Kidney tubule cell (primary cell): ENCODE measurements at places on chromosomes 2 and 18.

GRCh38 chr2:72793798-72794440, 31.9 kb downstream of the EXOC6B start:
- peak; percentile 36 for DNase-seq

DNA sequence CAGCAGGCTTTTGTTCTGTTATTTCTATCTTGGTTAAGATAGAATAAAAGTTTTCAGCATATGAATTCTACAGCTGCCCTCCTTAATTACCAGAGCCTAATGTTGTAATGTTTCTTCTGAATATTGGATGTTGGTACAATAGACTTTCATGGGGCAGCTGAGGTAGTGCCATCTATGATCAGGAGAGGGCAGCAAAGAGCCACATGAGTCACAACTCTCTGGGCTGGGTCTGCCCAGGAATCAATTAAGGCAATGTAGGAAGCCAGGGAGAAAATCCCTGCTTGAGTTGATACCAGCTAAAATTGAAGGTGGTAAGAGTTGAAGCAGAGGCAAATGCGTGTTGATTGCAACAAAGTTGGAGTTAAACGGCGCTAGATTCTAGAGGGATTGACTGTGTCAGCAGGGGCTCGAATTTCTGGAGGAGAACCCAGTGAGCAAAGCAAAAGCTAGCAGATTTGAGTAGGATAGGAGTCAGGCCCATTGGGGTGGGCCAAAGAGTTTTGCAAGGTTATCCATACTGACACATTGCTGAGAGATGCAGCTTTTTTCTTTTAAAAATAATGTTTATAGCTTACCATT, 10.6 kb upstream of the MC5R start:
- DNase-seq = peak; percentile 75

GRCh38 chr2:152370783-152371182, 35.8 kb downstream of the FMNL2 start:
- no peak for DNase-seq

DNA sequence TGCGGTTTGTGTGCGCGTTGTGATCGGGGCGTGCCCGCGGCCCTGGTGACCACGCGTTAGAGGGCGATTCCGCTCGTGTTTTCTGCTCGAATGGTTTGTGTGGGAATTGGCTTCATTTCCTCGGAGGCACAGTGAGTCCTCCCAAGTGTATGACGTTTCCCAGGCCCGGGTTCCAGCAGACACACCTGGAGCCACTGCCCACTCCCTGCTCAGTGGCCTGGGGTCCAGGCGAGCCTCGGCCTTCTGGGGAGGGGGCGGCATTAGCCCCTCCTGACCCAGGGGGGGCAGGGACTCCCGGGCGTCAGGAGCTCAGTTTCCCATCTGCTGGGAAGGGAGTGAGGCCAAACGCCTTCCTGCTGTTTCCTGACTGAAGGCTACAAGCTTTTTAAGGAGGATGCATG, 92.1 kb downstream of the NFATC1 start:
- DNase-seq = no peak

DNA sequence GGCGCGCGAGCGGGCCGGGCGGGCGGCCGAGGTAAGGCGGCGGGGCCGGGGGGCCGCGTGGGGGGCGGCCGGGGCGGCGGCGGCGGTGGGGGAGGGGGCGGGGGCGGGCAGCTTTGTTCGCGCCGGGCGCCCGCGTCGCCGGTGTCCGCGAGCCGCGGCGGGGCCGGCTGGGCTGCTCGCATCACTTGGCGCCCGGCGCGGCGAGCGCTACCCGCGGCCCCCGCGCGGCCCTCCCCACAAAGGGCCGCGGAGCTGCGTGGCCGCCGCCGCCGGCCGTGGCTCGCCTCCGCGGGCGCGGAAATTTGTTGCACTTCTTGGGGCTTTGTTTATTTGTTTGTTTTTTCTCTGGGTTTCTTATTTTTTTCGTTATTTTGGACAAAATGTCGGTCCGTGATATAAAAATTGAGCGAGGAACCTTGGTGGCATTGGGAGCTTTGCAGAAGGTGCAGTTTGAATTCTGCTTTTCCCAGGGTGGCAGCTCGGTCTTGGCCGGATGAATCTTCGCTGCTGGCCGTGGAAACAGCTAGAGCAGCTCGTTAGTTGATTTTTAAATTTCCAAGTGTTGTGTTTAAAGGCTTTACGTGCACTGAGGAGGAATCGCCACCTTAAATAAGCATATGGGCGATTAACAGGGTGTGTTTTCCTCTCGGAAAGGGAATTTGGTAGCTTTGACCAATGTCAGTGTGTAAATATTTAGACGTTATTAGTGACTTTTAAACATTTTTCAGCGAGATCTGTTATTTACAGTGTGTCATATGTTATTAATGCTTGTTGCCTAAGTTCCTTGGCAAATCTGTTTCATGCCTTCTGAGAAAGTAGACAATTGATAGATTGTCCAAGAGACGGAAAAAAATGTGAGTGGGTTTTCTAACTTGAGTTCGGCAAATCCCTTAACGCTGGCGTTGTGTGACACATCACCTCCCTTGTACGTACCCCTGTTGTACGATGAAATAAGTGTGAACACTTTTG, 822 bp downstream of the UBE2E3 start:
- DNase-seq = peak; percentile 43

DNA sequence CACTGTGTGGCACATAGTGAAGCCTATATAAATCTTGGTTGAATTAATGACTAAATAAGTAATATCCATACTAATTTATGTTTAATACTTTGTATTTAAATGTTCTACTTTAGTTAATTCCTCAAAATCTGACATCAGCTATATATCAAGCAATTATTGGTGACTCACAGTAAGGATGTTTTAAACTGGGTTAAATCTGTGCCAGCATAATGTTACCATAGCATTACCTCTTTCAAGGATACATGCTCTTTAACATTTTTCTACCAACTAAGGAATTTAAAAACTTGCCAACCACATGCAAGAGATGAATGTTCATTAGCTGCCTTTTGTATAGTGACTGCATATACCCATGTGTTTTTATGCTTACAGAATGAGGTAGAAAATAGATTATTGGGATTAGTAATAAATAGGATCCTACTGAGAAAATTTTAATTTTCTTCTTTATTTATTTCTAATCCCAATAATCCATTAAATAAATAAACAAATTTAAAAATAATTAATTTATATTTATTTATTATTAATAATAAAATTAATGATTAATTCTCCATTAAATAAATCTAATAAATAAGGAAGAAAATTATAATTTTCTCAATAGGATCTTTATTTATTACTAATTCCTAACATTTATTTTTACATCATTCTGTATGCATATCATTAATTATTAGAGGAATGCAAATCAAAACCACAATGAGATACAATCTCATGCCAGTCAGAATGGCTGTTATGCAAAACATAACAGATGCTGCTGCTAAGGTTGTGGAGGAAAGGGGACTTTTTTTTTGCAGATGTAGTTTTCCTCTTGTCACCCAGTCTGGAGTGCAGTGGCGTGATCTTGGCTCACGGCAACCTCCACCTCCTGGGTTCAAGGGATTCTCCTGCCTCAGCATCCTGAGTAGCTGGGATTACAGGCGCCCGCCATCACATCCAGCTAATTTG, 410.7 kb upstream of the DSEL start:
- no peak for DNase-seq

- peak; percentile 93 for DNase-seq
These were observed 651.9 kb downstream of the SLC4A3 start for GRCh38 chr2:220279372-220279771.

DNA sequence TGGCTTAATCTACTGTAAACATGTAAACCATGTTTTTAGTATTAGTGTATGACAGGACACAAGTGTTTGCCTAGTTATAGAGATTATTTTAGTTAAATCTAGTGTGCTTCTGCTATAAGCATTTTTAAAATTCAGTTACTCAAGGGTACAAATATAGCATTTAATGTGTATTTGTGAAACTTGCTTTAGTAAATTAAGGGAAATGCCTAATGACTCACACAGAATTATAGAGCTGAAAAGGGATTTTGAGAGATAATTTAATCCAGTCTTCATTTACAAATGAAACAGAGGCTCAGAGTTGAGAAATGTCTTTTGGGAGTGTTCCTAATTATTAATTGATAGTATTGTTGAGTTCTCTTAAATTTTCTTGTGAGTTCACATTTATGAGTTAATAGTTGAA, 8.2 kb downstream of the ACTR3 start:
- DNase-seq = no peak

- no peak for DNase-seq
These were observed 546.9 kb upstream of the PKDCC start for GRCh38 chr2:41500895-41501294.

GRCh38 chr18:62453864-62454263, 69.0 kb upstream of the ZCCHC2 start:
- no peak for DNase-seq

- DNase-seq = no peak
These were observed 466.6 kb downstream of the LPIN1 start for GRCh38 chr2:12212841-12213597.

DNA sequence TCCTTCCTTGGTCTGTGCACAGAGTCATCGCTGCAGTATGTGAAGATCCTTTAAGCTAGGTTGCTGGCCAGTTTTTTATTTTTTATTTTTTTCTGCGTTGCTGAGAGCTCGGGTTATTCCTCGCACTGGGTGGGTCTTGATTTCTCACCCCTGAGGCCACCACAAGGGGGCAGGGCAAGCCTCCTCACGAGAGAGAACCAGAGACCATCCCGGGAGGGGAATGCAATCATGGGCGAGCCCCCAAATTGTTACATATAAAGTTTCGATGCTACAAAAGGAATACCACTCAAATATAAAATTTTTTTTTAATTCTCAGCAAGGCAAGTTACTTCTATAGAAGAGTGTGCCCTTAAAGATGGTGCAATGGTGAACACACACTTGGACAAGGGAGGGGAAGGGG, 24.9 kb downstream of the HTR2B start:
- DNase-seq = no peak

GRCh38 chr2:239871481-239872435, 153.4 kb downstream of the NDUFA10 start:
- no peak for DNase-seq

GRCh38 chr2:69579536-69579935, 64.0 kb downstream of the AAK1 start:
- no peak for DNase-seq

DNA sequence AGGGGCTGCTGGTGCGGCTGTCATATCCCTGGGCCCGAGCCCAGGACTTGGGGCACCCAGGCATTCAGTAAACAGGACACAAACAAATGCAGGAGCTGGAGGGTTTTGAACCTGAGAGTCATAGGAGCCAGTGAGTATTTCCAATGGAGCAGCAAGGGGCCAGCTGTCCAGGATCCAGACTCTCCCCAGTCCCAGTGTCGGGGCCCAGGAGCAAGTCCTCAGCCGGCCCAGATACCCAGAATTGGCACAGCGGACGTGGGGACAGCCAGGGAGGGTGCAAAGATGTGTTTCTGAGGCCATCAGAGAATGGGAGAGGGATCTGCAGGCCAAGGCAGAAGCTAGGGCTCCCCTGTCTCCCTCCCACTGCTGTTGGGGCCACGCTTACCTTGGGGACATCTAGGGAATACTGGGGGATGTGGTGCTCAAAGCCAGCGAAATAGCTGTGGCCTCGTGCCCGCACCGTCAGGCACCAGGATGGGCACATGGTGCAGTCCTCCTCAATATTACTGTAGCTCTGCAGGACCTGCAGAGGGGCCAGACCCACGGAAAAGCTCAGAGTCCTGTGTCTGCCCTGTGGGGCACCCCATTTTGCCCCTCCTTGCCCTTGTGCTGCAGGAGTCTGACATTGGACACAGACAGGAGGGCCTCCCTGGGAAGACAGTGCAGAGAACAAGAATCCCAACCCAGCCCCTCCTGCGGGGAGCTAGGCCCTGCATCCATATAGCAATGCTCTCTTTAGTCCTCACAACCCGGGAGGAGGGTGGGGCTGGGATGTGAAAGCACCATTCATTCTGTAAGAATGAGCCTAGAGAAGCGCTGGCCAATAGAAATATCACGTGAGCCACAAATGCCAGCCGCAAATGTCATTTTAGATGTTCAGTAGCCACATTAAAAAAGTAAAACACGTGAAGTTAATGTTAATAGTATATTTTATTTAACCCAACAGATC, 15.4 kb downstream of the CFAP65 start:
- no peak for DNase-seq

DNA sequence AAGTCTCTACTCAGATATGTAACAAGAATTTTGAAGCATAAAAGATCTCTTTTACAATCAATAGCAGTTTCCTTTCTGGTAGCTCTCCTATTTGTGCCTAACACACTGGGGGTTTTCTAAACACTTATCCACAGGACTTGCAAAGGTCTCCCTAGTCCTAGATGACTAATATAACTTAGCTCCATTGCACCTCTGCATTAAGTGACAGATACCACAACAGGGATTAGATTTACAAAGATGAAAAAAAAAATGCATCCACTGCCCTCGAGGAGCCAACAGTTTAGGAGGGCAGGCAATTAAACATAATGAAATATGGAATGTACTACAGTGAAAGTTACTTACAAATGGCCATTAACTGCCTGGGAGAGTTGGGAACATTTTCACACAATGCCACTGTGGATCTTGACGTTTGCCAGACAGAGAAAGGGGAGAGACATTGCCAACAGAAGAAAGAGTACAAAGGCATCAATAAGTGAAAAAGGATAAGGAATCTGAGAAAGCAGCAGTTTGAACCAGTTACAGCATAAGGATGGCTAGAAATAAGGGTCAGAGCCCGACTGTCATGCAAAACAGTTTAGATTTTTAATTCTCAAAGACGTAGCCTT, 14.3 kb downstream of the PPP3R1 start:
- no peak for DNase-seq

GRCh38 chr2:223081789-223082188, 29.8 kb downstream of the KCNE4 start:
- DNase-seq = no peak

- DNase-seq = no peak
These were observed 2.9 kb upstream of the EML6 start for GRCh38 chr2:54720563-54720962.

DNA sequence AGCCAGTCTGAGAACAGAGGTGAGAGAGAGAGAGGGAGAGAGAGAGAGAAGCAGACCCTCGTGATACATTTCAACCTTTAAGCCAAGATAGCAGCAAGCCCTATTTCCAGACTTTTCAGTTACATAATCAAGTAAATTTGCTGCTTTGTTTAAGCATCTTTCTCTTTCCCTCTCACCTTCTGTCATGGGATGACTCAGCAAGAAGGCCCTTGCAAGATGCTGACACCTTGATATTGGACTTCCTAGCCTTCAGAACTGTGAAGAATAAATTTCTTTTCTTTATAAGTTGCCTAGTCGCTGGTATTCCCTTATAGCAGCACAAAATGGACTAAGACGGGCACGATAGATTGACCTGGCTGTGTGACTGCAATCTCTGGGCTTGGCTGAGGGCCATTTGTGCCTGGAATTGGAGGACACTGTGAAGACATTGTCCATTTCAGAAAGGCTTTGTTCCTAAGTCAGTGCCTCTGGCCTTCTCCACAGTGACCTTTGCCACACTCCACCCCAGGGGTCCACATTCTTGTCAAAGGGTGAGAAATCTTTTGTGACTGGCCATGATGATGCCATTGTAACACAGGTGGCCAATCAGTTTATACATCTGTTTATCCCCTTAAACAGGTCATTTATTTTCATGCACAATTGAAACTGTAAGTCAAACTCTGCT, 51.3 kb upstream of the ITSN2 start:
- DNase-seq = no peak

DNA sequence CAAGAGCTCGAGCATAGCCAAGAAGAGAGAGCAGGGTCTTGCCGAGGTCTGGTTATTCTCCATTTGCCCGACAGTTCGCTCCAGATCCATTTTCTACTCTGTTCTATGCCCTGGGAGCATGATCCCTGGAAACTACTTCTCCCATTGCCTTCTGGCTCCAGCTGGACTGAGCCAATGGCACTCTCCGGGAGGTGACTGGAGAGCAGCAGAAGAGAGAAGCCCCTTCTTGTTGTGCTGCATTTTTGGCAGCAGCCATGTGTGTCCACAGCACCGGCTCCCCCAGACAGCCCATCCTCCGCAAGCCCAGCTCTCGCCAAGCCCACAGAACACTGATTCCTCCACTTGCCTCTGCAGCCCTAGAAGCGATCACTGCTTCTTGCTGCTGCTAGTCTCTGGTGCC, 345.5 kb downstream of the TNS1 start:
- DNase-seq = no peak
